ENCODE measurements at places on chromosomes 5 and 9.

GRCh38 chr9:137784046-137784445 is 93.5 kb upstream of the CACNA1B start:
- DNase-seq = no peak

DNA sequence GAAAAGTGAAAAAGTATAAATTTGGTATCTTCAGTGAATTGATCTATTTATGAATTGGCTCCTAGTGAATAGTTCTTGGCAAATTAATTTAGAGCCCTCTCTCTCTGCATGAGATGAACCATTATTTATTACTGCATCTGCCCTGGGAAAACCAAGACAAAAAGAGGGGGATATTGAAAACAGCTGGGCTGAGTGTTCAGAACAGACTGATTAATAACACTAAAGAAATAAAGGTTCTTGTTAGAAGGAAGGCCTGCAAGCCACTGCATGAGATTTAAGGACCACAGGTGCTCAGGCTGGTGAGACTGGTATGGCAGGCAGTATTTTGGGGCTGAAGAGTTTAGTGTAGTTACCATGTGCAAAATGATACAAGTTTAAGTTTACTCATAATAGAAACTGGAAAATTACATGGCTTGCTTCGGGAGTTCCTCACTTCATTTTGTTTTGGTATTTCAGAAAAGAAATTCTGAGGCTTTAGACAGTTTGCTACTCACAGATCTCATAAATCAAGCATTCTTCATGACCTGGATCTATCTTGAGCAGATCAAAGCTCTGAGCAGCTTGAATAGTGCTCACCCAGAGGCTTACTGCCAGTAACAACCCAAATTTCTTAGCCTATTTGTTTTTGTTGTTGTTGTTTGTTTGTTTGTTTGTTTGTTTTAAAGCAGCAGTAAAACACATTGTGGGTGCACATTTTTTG is 56.1 kb downstream of the KIAA1958 start:
- no peak for DNase-seq

GRCh38 chr9:138009803-138010690 is 132.5 kb downstream of the CACNA1B start:
- peak; percentile 8 for DNase-seq

DNA sequence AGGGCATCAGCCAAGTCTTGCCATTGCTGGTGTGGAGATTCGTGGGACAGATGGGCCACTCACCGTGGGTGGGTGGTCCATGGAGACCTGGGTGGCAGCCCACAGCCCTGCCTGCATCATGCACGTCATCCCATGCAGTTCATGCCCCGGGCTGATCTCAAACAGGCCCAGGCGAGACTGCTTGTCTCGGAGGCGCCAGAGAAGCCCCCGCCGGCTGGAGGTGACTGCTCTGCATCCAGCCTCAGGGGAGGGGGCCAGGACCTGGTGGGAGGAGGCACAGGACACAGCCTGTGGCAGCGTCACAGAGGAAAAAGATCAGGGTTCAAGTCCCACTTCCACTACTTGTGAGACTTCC is 975 bp downstream of the PIP5KL1 start:
- DNase-seq = no peak

- no peak for DNase-seq
These were observed 489.1 kb downstream of the CDH18 start for GRCh38 chr5:19498852-19499251.

GRCh38 chr5:1880377-1881025 is 2.2 kb downstream of the IRX4 start:
- DNase-seq = no peak

DNA sequence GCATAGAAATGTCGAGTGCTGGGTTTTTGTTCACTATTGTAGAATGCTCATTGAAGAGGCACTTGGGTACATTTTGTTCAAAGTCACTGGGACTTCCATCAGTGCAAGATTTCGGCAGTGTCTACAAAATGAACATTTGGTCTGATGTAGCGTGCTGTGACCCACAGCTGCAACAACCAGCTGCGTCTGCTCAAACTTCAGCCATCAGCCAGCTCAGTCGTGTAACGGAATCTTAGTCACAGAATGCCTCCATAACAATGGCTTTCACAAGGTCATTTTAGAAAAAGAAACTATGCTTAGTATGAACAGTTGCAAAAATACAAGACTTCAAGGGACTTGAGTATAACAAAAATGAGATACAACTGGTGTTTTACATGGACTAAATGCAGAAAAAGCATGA is 828.1 kb upstream of the GRAMD2B start:
- DNase-seq = no peak

DNA sequence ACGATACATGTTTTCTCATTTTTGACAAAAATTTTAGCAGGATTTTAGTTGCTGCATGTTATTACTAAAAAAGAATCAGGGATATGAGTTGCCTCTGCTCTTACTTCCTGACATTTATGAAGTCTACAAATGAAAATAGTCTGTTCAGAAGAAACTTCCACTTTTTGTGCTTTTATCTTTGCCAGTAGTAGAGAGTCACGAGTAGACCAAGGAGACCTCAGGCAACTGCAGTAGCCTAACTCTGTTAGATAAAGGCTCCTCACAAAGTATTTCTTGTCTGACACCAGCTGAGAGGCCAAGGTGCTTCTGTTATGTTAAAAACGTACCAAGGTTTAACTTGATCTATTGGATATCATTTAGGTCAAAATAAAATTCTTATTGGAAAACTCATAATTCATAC is 333.9 kb downstream of the NR2F1-AS1 start:
- DNase-seq = no peak

GRCh38 chr9:127972236-127972871 is 8.4 kb downstream of the EEIG1 start:
- no peak for DNase-seq

DNA sequence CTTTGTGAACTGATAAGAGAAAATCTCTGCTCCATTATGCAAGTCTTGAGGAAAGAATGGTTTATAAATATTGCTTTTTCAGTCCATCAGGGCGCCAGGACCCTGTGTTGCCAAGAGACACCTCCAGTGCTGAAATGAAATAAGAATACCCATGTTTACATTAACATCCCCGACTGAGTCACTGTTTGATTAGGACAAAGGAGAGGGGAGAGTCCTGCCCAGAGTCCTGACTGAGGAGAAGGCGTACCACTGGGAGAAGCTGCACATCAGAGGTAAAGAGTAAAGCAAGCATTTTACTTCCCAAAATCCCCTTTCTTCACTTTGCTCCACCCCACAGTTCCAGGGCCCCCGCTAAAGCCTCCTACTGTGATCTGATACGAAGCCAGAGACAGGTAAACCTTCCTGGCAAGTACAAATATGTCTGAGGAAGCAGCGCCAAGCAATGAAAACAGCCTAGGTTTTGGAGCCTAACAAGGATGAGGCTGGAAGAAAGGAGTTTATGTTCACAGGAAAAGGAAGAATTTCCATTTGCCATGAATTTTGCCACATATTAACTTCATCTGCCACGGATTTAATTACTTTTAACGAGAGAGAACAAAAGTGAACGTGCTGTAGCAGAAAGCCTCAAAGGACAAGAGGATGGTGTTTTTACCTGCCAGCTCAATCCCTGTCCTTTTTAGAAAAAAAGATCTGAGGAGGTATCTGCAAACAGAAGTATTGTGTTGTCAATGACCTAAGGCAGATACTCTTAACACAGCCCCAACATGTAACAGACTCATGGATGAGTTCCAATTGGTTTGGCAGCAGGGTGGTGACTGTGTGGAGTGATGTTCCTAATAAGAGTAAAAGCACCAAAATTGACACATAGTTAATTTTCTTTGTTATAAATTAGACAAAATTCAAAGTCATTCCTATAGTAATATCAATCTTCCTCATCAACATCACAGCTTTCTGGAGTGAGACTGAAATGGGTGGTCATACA is 209.4 kb upstream of the TLE4 start:
- DNase-seq = no peak

- DNase-seq = no peak
These were observed 268.7 kb downstream of the IRX2 start for GRCh38 chr5:2482778-2483177.

GRCh38 chr9:20364959-20365358 is 257.3 kb downstream of the MLLT3 start:
- DNase-seq = no peak

DNA sequence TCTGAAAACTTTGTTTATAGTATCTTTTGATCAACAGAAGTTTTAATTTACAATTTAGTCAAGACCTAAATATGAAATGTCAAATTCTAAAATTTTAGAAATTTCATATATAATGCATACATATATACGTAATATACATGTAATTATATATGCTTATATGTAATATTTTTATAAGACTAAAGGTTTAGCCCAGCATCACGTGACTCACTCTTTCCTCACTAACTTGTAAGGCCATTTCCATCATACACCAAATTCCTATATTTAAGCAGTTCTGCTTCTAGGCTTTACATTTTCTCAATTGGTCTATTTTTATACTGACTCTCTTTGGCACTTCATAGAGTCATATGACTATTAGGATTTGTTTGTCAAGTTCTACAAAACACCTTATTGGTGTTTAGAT is 56.4 kb downstream of the CFAP95 start:
- no peak for DNase-seq

DNA sequence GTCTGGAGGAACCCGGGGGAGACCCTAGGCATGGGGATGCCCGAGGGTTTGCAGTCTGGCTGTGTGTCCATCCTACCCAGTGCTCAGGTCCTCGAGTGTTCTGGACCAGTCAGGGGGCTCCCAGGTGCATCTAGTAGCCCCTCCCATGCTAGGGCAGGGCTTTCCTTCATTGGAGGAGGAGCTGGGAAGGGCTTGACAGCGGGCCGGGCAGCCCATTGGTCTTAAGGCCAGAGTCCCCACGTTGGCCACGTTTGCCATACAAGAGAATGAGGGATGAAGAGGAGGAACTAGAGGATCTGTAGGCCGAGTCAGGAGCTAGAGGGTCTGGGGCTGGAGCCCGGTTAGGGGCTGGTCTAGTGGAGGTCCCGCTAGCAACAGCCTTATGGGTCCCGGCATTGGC is 37.3 kb upstream of the CTSV start:
- DNase-seq = no peak

DNA sequence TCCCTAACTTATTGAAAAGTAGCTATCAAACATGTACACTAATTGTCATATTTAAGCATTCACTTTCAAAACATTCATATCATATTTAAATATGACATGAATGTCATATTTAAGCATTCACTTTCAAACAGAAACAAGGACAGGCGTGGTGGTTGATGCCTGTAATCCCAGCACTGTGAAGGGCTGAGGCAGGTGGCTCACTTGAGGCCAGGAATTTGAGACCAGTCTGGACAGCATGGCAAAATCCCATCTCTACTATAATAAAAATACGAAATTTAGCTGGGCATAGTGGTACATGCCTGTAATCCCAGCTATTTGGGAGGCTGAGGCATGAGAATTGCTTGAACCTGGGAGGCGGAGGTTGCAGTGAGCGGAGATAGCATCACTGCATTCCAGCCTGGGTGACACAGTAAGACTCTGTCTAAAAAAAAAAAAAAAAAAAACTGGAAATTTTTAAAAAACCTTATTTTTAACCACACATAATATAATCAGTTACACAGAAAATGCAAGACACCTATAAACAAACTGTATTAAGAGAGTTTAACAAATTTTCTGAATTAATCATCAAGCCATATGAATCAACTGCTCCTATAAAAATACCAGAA is 88.1 kb downstream of the LPAR1 start:
- no peak for DNase-seq

- no peak for DNase-seq
These were observed 689 bp upstream of the GLRA1 start for GRCh38 chr5:151925340-151925739.

DNA sequence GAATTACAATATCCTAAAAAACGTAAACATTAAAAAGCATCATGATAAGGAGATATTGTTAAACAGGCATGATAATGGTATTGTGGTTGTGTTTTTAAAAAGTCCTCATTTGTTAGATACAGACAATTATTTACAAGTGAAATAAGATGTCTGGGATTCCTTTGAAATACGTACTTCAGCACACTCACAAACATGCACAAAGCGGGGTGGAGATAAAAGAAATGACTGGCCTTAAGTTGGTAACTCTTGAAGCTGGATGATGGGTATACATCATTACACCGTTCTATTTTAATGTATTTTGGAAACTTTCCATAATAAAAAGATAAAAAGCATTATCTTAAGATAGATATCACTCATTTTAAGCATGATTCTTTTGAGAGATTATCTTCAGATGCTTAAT is 1.0 kb downstream of the FAM200C start:
- DNase-seq = no peak

DNA sequence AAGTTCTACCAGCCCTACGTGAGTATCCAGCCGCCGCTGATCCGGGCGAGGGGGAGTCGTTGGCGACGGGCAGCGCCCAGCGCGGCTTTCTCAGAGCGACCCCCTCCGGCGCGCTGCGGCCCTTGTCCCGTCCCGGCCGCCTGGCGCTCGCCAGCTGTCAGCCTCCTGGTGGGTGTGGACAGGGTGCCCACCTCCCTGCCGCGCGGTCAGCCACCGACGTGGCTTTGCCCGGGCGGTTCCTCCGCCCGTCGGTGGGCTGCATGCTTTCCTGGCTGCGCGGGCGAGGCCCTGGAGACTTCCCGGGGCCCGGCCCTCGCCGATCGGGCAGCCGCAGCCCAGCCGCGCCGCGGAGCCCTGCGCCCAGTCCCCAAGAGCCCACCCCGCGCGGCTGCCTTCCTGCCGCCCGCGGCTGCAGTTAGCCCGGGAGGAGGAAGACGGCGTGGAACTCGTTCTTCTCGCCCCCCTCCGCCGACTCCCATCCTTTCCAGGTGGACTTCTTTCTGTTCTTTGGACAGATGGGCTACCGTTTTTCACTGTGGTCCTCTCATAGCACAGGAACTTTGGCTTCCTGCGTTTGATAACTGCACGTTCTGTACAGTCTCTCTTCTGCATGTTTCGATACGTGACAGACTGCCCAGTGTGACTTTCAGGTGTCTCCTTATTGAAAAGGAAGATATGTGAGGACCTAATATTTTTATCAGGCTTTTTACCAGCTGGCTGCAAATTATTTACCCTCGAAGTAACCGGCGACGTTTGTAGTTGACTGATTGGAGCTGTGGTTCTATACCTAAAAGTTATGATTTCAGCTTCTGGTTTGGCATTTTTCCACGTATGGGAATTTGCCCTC is 577 bp downstream of the AP3S1 start:
- DNase-seq = no peak

DNA sequence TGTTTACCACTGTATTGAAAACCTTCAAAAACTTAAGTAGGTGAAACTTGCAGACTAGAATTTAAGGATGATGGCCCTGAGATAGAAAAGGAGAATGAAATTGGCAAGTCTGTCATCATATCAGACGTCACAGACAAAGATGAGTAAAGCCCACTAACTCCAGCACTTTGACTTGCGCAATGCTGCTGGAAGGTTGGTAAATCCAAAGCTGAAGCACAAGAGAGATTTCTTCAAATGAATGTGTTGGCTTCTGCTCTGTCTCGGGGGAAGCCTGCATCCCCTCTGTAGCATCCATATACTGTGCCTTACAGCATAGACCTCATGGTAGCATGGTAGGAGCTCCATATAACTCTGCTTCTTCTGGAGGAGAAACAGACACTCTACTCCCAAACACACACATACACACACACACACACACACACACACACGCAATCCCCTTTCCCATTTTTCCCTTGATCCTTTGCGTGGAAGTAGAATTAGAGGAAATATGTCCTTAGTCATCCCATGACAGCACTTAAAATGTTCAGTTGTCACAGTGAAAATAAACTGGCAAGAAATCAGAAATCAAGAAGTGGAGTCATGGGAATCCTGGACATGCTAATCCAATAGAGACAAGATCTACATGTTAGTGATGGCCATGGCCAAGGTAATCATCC is 241.5 kb downstream of the NR3C1 start:
- DNase-seq = no peak
